NCI-H187 (cell line): ENCODE measurements at places on chromosomes 3 and 15.

- DNase-seq: no peak
These were observed 47.8 kb downstream of the SPRED1 start for GRCh38 chr15:38300395-38300794.

GRCh38 chr3:87132801-87133200 lies 94.3 kb upstream of the CHMP2B start:
- no peak for DNase-seq

GRCh38 chr15:45946111-45946510 lies 311.3 kb downstream of the SQOR start:
- DNase-seq: no peak

DNA sequence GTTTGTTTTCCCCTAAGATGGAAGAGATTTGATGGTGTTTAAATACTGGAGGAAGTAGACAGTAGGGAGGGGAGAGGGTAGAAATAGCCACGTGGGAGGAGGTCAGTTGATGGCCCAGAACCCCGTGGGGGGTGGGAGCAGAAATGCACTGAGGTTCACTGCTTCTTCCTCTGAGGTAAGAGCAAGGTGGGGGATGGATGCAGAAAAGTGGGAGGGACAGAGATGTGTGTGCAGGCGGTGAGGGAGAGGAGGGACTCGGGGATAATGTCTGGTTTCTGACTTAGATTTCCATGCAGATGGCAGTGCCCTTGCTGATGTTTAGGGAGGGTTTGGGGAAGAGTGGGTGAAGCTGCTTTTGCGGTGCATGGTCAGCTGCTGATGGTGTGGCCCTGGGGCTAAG lies 102.9 kb downstream of the ARNT2 start:
- no peak for DNase-seq
